ENCODE measurements at places on chromosomes 11 and 22. TPM values are rescaled to one million over a fixed set of nuclear protein-coding genes. Genes with fewer than 3 reads are reported as not detected.

DNA sequence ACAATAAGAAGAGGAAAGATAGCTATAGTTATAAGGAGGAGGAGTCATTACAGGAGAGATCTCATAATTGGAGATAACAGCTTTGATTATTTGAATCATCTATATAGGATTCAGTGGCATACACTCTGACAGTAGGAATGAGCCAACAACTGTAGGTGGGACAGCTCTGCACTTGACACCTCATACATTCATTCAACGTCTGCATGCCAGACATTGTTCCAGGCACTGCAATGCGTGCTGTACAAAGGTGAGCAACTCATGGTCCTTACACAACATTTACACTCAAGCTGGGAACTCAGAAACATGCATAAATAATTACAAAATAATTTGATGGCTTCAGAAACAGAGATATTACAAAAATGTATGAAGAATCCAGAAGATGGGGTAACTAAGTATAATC lies 154.3 kb downstream of the MSANTD4 start:
- DNase-seq: no peak

- DNase-seq: peak; percentile 76
Measured at GRCh38 chr11:44524751-44525201, 40.7 kb upstream of the CD82 start.

DNA sequence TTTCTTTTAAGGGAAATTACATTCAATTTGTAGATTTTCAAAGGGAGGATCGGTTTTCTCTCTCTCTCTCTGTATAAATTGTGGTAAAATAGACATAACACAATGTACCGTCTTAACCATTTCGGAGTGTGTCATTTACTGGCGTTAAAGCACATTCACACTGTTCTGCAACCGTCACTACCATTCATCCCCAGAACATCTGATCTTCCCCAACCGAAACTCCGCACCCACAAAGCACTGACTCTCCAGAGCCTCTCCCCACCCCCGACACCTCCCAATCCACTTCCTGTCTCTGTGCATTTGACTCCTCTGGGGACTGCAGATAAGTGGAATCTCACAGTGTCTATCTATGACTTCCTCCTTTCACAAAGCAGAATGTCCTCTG lies 15.9 kb upstream of the GRAMD4 start:
- peak; percentile 44 for DNase-seq

GRCh38 chr11:69078930-69079605 lies 30.3 kb downstream of the TPCN2 start:
- DNase-seq: no peak

GRCh38 chr11:66172146-66172545 lies 96.3 kb upstream of the RAB1B start:
- DNase-seq: no peak

- DNase-seq: no peak
Measured at GRCh38 chr11:97570636-97571035, 1180.8 kb downstream of the JRKL start.

GRCh38 chr11:75170516-75171201 lies 19.8 kb downstream of the SLCO2B1 start:
- DNase-seq: no peak

GRCh38 chr11:96551136-96551535 lies 161.3 kb downstream of the JRKL start:
- DNase-seq: no peak

DNA sequence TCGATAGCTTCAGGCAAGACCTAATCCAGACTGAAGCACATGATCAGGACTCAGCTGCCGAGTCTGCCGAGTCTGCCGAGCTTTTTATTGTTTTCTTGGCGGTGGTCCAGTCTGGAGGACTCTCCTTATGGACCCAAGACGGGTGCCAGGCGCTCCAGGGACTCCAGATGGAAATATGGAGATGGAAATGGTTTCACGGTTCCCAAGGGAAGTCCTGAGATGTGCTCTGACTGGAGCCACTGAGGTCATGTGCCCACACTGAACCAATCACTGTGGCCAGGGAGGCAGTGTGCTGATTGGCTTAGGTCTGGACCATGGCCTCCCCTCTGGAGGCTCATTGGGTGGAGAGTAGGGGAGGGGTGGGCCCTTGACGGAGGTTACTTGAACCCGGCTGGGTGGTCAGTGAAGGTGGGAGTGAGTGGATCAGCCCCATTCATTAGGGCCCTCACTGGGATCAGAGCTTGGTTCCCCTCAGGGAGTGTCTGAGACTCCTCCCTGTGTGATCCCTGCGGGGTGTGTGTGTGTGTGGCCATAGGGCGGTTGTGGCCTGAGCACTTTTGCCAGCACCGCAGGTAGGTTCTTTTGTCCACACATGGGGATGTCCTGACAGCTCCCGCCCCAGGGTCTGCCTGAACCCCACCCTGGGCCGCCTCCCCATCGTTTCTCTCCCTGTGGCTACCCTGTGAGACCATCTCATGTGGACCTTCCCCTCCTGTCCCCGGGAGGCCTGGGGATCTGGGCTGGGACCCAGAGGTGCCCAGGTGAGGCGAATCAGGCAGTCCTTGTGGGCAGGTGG lies 14.0 kb downstream of the RPS6KA4 start:
- DNase-seq: no peak

DNA sequence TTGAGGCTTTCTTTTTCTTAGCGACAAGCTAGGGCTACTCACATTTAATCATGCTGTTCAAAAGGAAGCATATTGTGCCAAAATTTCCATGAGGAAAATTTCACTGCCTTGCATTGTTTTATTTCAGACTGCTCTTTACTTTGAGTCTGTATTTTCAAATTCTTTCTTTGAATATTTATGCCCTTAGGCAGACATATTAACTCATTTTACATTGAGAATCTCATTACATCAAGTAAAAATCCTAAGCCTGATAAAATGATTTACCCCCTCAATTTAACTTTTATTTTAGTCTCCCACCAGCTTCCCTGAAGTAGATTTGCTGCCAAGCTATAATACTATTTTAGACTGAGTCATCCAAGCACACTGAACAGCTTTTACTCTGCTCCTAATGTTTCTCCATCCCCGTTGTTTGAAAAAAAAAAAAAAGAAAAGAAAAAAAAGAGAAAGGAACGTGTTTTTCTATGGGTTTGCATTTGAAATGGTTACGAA lies 189.3 kb upstream of the MTMR2 start:
- DNase-seq: no peak

Gene NXPE4
- not detected for total RNA-seq

Gene CTSW
- 4.6 TPM for total RNA-seq
